Naive B cell (primary cell): ENCODE measurements at places on chromosomes 2 and 18. TPM values are rescaled to one million over a fixed set of nuclear protein-coding genes. Genes with fewer than 3 reads are reported as not detected.

GRCh38 chr2:157806426-157807077 lies 69.6 kb downstream of the ACVR1 start:
- no peak for DNase-seq
- no peak overlapping the region for H3K27ac ChIP-seq
- H3K4me3 ChIP-seq = no peak overlapping the region
- no peaks in the 10 kb centered on the region for H3K27me3 ChIP-seq

The SPRED2 gene
- not detected for polyA plus RNA-seq

DNA sequence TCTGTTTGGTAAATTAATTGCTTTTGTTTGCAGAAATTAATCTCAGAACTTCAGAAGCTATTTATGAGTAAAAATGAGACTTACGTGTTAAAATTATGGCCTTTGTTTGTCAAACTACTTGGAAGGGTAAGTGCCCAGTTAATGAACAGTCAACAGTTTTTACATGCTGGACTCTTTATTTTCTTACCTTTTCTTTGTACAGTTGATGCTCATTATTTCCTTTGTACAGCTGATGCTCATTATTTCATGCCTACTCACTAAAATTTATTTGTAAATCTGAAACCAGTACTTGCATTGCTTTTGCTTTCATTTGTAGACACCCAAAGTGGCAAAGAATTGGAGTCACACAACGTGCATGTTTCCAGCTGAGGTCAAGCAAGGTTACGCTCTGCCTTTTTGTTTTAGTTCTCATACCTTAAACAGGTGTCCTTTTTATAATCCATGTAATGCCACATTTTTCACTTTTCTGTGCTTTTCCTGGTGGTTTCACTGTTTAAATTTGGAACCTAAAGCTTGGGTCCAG lies 13.3 kb downstream of the RIF1 start:
- H3K4me3 ChIP-seq = no peak overlapping the region
- peaks cover 27% of the 10 kb centered on the region for H3K4me1 ChIP-seq
- H3K36me3 ChIP-seq = peaks cover 15% of the 10 kb centered on the region
- H3K27ac ChIP-seq = no peak overlapping the region
- no peak for DNase-seq

The SETBP1 gene
- polyA plus RNA-seq = 6.0 TPM

DNA sequence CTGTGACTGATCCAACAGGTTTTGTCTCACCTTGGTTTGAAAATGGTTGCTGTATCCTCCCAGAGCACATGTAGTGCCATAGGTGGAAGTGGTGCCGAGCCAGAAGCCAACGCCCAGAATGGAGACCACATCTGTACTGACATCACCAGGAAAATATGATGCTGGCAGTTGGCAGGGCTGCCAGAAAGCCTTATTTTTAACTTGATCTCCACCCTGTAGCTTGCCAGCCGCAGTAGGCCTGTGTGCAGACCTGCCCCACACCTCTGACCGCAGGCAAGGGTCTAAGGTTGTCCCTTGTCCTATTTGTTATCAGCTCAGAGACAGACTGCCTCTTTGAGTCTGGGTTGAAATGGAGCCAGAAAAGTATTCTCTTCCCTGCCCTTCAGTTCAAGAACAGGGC lies 123.5 kb upstream of the EML6 start:
- H3K4me1 ChIP-seq = peaks cover 96% of the 10 kb centered on the region
- peaks cover 6% of the 10 kb centered on the region for H3K36me3 ChIP-seq
- DNase-seq = no peak
- H3K27me3 ChIP-seq = no peaks in the 10 kb centered on the region
- no peak overlapping the region for H3K27ac ChIP-seq

The RAX gene
- polyA plus RNA-seq = not detected

- H3K27me3 ChIP-seq = no peaks in the 10 kb centered on the region
- no peak overlapping the region for H3K4me3 ChIP-seq
- peaks cover 30% of the 10 kb centered on the region for H3K4me1 ChIP-seq
- DNase-seq = no peak
- peaks cover 50% of the 10 kb centered on the region for H3K36me3 ChIP-seq
- peak overlapping the region; percentile 11 for H3K27ac ChIP-seq
These were observed 45.2 kb downstream of the FAM117B start for GRCh38 chr2:202679980-202680379.
